ENCODE measurements at places on chromosomes 12 and 14.

- no peak for DNase-seq
Observed at GRCh38 chr12:62466018-62466593, 520 bp upstream of the MON2 start.

- no peak for DNase-seq
Observed at GRCh38 chr14:74400919-74401503, 25.0 kb downstream of the SYNDIG1L start.

DNA sequence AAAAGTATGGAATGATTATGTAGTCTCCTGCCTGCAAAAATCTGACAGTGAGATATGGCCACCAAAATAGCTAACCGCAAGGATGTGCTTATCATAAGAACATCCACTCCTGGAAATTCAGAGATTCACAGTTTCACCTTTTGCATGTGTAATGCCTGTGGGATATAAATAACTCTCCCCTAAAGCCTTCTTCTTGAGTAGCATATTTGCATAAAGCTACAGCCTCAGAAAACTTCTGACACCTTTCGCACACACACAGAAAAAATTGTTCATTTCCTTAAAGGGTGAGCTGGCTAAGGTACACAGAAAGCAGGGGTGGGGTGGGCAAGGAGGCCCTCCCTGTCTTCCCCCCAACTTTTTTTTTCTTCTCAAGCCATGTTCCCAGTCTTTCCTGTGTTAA is 3.1 kb upstream of the IGF1 start:
- DNase-seq = no peak

GRCh38 chr14:105888784-105889665 is 362.6 kb downstream of the TMEM121 start:
- no peak for DNase-seq

DNA sequence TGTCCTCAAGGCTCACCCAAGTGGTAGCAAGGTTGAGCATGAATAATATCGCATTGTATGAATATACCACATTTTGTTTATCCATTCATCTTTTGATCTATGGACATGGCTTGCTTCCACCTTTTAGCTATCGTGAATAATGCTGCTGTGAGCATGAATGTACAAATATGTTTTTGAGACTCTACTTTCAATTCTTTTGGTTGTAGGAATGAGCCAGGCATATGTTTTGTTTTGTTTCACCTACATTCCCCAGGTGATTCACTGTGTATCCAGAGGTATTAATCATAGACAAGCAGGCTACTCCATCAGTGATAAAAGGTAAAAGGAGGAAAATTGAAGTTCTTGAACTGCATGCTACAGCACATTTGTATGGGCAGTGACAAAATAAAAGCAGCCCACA is 35.8 kb downstream of the CDKL1 start:
- DNase-seq = no peak

- no peak for DNase-seq
Observed at GRCh38 chr12:12521044-12521485, 41.6 kb downstream of the DUSP16 start.

DNA sequence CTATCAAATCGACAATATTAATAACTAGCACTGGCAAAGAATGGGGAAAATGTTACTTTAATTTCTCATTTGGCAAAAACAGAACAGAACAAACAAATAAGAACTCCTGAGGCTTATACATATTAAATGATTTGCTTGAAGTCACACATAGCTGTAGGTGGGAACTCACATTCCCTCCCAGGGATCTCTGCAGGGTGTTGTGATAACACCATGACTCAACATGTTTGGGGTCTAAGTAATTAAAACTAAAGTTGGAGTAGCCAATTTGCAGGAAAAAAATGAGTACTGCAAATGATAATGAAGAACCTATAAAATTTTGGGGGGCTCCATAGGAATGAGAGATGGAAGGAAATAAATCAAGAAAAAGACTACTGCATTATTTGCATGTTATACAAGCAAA is 27.5 kb downstream of the UNC79 start:
- no peak for DNase-seq

DNA sequence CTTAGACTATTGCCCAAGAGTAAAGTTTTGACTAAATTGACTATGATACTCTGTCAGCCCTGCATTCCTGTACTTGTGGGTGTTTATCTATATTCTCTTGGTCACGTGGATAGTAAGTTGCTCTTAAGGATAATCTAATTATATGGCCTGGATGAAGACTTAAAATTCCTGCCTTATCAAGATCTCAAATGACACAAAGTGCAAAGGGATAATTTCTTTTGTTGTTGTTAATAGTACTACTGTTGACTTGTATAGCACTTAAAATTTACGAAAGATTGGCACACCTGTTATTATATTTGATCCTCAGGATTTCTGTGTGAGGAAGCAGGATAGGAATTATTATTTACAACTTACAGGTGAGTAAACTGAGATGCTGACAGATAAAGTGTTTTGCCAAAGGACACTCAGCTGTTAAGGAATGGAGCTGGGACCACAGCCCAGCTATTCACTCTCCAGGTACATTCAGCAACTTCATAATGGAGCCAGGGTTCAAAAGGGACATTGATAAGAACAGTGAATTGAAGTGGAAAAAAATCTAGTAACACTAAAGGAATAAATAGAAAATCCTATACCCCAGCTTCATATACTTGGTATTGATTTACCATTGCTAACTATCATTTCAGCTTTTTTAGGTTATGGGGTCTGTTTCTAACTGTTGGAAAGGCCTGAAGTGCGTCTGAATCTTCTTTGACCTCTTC is 53.4 kb upstream of the EVL start:
- DNase-seq = no peak

Data from omental fat pad (tissue), 4 donors.